ENCODE measurements at places on chromosomes 16 and 17.

DNA sequence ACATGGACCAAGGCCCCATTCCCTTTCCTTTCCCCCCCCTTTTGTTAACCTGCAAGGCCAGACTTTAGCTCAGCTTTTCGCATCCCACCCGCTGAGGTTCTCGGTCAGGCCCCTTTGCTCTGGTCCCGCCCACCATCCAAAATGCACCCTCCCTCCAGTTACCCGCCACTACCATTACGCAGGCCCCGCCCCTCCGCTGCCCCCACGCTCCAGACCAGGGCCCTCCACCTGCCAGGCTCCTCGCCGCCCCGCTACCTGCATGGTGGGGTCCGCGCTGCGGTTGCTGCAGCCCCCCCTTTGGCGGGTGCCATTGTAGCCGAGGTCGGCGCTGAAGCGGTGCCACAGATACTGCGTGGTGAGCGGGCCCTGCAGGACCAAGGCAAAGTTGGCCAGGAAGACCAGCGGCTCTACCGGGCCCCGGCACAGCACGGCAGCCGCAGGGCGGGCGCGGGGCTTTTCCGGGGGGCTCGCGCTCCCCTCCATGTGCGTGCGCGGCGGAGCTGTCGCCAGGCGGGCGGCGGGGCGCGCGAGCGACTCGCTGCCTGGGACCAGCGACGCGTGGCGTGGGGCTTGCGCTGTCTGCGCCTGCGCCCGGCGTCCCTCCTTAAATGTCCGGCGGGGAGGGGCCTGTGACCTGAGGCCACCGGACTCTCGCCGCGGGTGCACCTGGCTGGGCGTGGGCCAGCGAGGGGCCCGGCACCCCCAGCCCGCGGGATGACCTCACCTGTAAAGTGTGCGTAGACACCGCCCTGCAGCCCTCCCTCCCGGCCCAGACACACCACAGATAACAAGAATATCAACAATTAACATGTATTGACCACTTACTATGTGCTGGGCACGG, at the start of gene SLC46A1:
SLC46A1 (minus strand) TSS at position 581 of the 841 bp plus-strand sequence; CDS start at position 483, 98 bp downstream.
- peak; percentile 91 for DNase-seq

GRCh38 chr16:3949287-3949686, 68.8 kb upstream of the CREBBP start:
- DNase-seq = peak; percentile 86

- no peak for DNase-seq
These were observed 34.9 kb downstream of the LITAF start for GRCh38 chr16:11551842-11552241.

DNA sequence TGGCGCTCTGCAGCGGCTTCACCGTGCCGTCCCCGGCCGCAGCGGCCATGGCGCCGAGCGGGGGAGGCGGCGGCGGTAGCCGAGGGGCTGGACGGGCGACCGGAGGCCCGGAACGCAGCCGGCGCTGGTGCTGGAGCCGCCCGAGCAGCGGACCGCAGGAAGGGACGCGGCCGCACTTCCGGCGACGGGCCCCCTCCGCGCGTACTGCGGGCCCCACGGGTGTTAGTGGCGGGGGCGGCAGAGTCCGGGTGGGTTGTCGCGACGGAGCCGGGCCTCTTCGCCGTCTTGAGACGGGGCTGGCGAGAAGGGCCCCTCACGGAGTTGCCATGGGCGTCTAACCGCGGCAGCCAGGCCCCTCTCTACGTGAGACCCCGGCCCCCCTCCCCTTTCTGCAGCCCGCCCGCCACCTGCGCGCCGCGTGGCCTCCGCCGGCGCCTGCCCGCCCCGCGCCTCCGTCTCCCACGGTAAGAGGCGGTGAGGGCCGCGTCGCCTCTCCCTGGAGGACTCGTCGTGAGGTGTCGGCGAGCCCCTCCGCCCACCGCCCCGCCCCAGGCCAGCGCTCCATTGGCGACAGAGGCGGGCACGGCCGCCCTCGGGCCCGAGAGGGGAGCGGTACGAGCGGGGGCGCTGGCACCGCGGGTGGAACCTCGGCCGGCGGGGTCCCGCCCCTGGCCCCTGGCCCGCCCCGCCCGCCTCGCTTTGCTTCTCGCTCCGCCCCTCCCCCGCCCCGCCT, at the start of the genes VPS9D1 and ZNF276:
VPS9D1 (minus strand) TSS at position 86 of the 733 bp plus-strand sequence; CDS start at position 49, 37 bp downstream.
ZNF276 (plus strand) TSS at position 725 of the 733 bp plus-strand sequence. CDS start 104 bp downstream, outside the sequence.
- peak; percentile 96 for DNase-seq

- DNase-seq = no peak
These were observed 17.1 kb upstream of the PHF12 start for GRCh38 chr17:28968231-28968913.

DNA sequence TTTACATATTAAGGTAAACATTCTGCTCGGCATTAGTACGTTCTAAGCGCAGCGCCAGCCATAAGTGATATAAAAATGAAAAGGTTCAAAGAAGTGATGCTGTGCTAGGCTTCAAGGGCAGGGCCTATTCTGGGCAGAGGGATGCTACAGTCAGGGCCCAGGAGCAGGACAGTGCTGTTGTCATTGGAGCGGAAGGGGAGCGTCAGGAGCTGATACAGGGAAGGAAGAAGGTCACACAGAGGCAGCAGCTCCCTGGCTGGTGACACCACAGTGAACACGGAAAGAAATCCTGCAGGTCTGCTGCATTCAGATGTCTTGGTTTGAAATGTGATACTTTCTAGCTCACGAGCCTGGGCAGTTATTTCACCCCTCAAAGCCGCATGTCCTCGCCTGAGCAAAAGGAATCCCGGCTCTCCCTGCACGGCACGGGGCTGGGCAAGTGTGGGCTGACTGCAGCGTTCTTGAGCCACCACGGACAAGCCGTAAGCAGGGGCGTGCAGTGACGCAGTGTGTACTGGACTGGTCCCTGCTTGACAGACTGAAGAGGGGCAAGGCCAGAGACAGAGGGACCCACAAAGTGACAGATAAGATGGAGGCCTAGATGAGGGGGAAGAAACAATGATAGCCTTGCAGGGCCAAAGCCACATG, 41.1 kb downstream of the ZCCHC14 start:
- DNase-seq = no peak

- no peak for DNase-seq
These were observed 6.8 kb downstream of the ZNF267 start for GRCh38 chr16:31880322-31880979.

GRCh38 chr17:17151055-17151454, 55.1 kb downstream of the PLD6 start:
- no peak for DNase-seq

GRCh38 chr17:70767102-70767701, 597.9 kb downstream of the KCNJ2 start:
- no peak for DNase-seq

DNA sequence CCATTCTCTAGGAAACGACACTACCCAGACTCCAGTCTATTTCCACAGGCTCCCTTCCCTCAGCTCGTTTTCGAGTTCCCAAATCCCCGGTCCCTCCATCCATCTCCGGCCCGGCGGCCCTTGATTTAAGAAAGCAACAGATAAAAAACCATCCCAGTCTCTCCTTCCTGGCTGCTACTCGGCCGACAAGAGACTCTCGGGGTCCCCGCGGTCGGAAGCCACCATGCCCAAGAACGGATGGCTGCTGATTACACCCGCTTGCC, 182 bp downstream of the RPL26 start:
- no peak for DNase-seq

DNA sequence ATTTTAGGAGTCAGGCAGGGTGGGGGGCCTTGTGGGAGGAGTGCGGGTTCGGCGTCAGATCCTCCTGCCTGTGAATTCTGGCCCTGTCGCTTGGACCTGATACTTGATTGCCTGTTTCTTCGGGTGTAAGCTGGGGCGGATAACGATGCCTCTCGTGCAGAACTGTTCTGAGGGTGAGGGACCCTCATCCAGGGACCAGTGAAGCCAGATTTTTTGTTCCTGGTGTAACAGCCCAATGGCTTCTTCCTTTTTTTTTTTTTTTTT, 1.3 kb downstream of the TBCD start:
- no peak for DNase-seq

DNA sequence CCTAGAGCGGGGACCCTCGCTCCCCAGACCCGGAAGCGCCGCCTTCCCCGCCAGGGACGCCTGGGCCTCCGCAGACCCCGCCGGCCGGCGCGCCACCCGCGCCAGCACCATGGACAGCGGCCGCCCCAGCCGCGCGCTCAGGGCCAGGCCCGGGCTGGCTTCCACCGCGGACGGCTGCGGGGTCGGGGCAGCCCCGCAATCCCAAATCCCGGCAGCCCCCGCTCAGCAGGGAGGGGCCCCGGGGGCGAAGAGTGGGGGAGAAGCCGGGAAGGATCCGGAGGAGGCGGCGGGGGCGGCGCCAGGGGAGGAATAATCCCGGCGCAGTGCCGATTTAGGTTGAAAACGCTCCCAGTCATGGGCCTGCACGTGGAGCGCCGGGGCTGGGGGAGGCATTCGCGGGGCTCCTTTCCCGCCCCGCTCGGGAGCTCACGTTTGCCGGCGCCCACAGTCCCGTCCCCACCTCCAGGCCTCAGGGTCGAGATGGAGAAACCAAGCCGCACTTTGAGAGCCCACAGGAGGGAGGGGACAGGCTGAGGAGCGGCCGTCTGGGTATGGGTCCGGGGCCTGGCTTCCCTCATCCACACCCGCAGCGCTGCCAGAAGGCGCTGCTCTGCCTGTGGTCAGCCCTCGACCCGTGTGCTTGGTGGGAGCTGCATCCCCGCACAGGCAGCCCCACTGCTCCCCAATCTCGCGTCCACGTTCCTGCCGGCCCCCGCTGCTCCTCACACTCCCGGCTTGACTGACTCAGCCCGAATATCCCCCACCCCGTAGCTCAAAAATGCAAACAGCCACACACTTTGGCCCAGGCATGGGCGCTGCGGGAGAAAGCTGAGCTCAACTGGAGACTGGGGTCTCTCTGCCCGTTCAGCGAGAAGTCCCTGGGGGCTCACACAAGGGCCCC, 4.7 kb downstream of the FBXL16 start:
- DNase-seq = peak; percentile 50

GRCh38 chr17:55363033-55363432, 58.6 kb downstream of the MMD start:
- DNase-seq = no peak

DNA sequence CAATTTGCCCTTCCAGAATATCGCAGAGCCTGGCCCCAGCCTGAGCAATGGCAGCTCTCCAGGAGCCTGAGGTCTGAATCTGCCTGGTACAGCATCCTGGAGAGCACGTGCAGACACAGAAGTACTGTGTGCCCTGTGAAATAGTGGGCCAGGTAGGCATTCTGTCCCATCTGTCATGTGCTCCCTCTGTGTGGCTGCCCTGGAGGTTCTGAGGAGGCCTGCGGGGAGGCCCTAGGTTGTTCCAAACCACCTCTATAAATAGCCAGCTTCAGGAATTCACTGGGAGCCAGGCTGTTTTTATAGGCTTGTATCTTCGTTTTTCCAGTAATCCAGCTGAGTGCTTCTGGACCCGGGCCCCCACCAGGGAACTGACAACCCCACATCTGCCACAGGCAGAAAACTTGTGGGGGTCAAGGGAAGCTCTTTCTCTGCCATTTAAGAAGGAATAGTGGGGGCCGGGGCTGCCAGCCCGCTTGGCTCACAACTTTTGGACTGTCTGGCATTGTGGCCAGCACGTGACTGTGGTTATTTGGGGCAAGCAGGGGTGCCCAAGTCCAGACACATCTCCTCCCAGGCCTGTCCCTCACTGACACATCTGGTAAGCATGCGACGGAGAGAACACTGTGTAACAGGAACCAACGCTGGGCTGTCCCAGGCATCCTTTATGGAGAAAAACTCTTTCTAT, 356.3 kb upstream of the TNRC6C start:
- DNase-seq = no peak

DNA sequence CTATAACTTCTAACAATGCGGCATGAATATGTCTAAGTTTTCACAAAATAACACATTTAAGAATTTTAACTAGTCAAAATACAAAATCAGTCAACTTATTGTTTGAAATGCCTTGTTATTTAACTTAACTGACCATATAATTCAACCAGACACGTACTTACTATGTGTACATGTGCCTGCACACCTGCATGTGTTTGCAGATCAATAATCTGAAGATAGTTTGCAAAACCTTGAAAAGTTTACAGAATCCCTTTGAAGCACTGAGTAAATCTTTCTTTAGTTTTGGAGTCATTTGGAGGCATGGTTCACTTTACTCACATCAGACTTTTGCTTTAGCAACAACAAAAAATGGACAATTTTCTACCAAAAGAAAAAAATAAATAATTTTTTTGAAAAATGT, 363.8 kb downstream of the PMP22 start:
- no peak for DNase-seq

DNA sequence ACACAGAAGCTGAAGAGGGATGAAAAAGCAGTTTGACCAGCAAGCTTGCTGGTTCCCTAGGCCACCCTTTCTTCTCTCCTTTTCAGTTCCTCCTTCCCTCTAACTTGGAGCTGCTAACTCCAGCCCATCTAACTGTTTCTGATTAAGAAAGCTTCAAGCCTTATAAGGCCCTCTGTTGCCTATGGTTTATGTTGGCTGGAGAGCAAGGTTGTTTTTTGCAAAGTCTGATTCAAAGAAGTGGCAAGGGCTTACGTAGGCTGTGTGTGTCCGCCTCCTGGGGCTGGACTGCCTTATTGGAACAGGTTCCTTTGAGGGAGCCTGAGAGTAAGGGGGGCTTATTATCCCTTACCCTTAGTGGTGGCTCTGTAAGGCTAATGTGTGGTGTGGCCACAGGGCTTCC, 7.1 kb downstream of the AKAP1 start:
- DNase-seq = no peak

- no peak for DNase-seq
These were observed 5.2 kb downstream of the AHSP start for GRCh38 chr16:31532896-31533295.

DNA sequence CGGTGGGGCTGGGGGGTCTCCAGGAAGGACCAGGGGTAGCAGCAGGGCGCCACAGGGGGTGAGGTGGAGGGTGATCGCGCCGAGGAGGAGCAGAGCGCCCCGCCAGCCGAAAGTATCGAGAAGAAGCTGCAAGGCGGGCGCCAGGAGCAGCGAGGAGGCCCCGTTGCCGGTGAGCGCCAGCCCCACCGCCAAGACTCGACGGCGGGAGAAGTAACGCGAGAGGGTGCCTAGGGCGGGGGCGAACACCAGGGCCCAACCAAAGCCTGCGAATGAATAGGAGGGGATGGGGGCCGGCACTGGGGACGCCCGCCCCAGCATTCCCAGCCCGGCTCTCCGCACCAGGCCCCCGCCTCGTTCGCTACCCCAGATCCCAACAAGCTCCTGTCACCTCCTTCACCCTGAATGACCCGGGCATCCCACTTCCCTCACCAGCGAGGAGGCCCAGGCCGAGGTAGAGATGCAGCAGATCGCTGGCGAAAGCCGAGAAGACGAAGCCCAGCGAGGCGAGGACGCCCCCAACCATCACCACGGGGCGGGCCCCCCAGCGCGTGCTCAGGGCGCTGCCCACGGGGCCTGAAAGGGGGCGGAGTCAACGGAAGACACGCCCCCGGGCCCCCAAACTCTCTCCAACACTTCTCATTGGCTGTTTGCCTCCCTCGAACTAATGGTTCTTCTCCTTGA, 1.3 kb downstream of the SLC16A11 start:
- DNase-seq = no peak

- peak; percentile 65 for DNase-seq
These were observed 7.6 kb upstream of the CYTH1 start for GRCh38 chr17:78789663-78790181.

DNA sequence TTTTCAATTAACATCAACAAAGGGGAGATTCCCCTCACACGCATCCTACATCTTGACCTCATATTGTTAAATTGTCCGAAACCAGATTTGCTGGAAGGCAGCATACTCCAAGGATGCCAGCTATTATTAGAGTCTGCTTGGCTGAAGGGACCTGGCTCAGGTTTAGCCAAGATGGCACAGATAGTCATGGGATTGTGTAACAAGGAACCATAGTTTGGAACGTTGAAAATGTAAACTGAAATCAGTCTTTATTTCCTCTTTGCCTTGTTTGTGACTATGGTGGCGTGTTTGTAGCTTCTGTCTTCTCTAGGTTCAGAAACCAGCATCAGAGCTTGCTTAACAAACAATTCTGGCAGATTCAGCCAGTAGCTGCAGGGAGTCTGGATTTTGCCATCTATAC, 5.9 kb downstream of the ARSG start:
- DNase-seq = no peak
